ENCODE measurements at places on chromosomes 4 and X.

DNA sequence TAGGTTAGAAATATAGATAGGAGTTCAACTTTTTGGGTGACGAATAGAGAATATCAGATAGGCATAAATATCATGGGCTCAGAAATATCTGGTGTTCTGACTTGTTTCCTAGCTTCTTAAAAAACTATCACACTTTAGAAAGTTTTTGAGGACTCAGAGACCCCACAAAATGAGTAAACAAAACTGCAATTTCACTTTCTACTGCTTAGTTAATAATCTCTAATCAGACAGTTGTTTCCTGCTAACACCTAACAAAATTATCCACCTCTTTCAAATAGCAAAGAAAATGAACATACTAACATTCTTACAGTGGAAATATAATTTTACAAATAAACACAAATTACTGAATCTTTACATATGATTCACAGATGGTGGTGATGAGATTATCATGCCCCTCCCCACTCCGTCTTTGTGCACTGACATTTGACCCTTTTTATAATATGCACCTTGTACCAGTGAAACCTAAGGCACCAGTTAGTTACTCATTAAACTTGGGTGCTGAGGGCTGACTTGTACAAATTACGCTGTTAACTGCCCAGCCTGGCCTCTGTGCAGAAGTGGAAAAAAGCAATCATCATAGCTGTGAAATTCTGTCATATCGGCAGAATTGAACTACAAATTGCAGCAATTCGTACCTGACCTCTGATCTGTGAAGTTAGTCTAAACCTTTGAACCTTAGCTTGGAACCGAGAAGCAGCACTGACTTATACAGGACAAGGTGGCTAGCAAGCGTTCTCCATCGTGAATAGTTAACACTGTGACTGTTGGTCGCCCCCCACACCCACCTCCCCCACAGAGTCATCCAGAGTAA lies 138.7 kb downstream of the CHRNA9 start:
- DNase-seq, result no peak

DNA sequence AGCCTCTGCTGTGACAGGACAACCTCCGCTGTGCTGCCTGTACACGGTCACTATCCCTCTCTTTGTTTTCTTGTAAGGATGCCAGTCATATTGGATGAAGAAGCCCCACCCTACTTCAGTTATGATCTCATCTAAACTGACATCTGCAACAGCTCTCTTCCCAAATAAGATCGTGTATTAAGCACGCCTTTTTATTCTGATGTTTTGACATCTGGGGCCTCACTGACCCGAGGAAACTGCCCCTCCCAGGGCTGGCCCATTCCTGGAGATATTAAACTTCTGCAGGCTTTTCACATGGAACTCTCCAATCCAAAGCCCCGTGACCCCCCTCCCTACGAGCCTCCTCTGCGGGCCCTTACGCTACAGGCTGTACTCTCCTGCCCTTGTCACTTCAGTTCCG lies 232.0 kb downstream of the ARHGAP10 start:
- no peak for DNase-seq

DNA sequence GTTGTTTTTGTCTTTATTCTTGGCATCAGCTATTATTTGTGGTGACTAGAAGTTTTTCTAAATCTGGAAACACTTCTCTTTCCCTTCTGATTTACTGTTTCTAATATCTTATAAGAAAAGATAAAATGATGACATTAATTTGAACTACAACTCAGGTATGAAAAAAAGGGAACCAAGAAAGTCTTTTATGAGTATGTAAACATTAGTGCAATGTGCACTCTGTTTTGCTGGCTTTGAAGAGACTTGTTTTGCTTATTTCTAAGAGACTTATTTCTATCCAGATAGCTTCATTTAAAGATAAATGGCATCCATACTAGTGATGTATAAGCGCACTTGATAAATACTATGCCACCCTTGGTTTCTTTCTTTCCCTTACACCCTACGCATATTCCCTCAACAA lies 10.1 kb upstream of the AMBN start:
- no peak for DNase-seq

DNA sequence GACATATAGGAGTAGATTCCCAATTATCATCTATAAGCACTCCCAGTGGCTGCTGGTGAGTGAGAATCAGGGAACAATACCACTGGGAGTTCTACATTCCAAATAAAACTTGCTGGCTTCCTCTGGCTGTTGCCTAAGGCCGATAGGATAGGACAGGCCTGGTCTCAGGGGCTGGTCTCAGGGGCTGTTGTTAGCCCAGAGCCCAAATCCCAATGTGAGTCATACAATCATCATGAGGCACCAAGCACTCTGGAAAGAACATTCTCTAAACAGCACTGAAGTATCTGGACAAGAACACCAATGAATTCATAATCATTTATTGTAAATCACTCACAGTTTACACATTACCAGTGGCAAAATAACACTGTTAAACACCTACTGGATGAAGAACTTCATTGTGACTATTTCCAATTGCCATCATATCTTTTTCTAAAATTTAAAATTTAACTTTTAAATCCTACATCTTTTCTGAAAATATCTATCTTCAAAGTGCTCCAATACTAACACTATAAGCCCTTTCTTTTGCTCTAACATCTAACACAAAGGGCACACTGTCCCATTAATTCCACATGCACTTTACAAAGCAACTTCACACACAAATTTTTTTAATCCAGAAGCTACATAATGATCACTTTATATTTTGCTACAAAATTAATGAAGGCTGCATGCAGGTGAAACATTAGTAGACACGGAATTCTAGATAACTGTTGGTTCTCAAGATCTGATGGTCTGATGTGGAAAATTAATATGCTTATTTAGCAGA lies 67.6 kb upstream of the TMEM150C start:
- no peak for DNase-seq

DNA sequence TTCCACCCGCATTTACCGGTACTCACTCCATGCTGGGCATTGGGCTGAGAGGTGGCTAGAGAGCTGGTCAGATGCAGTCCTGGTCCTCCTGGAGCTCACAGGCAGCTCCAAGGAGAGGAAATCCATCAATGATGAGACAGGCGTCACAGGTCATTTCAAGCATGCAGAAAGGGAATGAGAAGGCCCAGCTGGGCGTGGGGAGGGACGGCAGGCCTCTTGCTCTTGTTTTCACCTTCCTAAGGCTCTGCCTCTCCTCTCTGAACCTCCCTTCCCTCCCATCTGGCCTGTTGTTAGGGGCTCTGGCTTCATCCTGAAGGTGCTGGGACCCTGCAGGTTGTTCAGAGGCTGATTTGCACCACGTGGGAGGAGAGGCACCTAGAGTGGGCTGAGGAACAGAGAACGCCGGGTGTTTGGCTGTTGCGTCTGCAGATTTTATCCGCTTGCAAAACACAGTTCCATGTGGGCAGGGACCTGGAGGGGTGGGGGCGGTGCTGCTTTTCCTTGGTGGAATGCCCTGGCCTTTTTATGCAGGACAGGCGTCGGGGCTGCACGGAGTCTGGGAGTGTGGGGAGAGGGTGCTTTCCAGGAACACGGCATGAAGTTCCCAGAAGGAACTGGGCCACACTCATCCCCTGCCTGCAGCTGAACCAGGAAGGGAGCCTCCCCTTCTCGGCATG lies 81.5 kb upstream of the PSAPL1 start:
- no peak for DNase-seq

Measured in stimulated activated CD8-positive, alpha-beta memory T cell treated with anti-CD3 and anti-CD28 coated beads, Interleukin-4, amount 100 ng/mL, for 1 hour (primary cell).